ENCODE measurements at places on chromosomes 1 and 21. TPM values are rescaled to one million over a fixed set of nuclear protein-coding genes. Genes with fewer than 3 reads are reported as not detected.
A peak's percentile ranks its signal among the peaks of the same experiment; 100 is the strongest.

GJA8 gene
- total RNA-seq: not detected

DNA sequence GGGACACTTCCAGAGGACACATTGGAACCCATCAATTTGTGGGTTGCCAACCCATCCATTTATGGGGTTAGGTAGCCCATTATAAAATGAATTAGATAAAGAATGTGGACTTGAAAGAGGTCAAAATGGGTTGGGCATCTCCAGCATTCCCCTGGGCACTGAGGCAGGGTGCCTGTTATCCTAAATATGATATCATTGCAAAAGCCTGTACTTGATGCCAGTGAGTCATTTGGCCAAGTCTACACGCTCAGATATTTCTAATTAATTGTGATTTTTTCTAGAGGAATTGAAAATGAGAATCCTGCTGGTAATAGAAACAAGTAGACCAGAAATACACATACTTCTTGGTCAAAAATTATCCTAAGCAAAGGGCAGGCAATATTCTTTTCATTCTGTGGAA is 21.9 kb upstream of the NBL1 start:
- peaks cover 5% of the 10 kb centered on the region for H3K4me1 ChIP-seq
- H3K36me3 ChIP-seq: peaks cover 47% of the 10 kb centered on the region
- no peak for DNase-seq
- no peak overlapping the region for H3K4me3 ChIP-seq
- H3K27me3 ChIP-seq: no peaks in the 10 kb centered on the region

DNA sequence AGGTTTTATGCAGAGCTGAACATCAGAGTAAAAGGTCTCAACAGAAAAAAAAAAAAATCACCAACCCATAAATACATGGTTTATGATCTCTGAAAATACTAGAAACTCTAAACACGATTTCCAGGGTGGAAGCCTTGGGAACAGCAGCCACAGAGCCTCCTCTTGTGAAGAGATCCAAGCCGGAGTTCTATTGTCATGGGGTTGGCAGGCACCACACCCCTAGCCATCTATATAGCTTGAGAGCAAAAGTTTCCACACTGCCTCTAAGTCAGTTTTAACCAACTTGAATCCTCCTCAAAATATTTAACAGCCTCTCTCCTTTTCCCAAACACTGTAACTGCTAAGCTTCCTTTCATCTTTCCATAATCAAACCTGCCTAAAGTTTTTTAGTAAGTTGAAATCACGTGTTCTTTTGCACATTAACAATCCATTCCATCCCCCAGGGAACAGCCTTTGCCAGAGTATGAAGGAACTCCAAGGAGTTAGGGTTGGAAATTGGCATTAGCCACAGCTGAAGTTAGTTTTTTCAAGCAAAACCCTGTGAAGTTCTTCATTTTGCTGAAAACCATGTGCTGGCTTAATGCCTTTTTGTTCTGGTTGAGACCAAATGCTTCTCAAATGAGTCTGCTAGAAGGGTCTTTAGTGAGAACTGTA is 13.8 kb upstream of the SEC16B start:
- no peaks in the 10 kb centered on the region for H3K36me3 ChIP-seq
- no peaks in the 10 kb centered on the region for H3K27me3 ChIP-seq
- peak overlapping the region; percentile 5 for H3K4me3 ChIP-seq
- no peak for DNase-seq

DNA sequence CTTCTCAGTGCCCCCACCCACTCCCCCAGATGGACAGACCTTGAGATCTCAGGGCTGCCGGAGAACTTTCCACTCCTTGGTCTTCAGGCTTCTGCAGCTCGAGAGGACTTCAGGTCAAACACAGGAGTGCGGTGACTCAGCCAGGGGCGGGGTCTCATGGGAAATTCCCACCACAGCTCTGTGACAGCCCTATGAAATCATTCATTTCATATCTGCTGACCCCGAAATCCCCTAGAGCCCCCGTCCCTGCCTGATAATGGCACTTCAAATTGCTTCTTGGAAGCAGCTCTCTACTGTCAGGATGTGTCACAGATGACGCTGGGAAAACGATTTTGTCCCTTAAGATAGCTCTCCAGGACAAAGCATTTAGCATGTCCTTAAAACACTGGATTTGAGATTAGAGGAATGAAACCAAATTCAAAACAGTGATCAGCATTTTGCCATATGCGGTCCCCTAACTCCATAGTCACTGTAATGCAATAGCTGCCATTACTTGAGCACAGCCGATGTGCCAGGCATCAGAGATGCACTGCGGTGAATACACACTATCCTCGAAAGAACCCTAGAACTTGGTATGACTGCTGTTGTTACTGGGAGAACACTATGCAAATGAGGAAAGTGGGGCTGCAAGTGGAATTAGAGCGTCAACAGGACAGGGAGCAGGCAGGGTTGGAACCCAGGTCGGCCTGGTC is at the start of gene TNFRSF9:
Gene TNFRSF9 (minus strand): TSS at position 95 of the 692 bp plus-strand sequence. CDS start 845 bp downstream, outside the sequence.
- H3K4me1 ChIP-seq: peaks cover 5% of the 10 kb centered on the region
- H3K27me3 ChIP-seq: peaks cover 35% of the 10 kb centered on the region
- no peaks in the 10 kb centered on the region for H3K36me3 ChIP-seq
- no peak for DNase-seq
- H3K27ac ChIP-seq: no peak within 1 kb of the TSS

DNA sequence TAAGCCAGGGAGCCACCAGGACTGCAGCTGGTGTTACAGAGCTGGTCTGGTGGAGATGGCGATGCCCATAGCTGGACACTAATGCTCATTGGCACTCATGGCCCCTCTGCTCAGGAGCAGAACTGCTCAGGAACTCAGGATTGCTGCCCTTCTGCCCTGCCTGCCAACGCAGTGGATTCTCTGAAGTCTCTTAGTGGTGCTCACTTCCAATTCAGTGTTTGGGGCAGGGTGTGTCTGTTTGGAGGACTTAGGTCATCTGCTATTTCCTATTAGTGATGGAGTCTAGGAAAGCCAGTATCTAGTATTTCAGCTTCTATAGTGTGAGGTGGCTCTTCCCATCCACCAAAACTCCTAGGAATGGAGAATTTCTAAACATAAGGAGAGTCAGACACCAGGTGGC is 29.1 kb downstream of the S100A10 start:
- H3K36me3 ChIP-seq: no peaks in the 10 kb centered on the region
- no peak overlapping the region for H3K27ac ChIP-seq
- no peaks in the 10 kb centered on the region for H3K4me1 ChIP-seq
- peaks cover 8% of the 10 kb centered on the region for H3K27me3 ChIP-seq

DNA sequence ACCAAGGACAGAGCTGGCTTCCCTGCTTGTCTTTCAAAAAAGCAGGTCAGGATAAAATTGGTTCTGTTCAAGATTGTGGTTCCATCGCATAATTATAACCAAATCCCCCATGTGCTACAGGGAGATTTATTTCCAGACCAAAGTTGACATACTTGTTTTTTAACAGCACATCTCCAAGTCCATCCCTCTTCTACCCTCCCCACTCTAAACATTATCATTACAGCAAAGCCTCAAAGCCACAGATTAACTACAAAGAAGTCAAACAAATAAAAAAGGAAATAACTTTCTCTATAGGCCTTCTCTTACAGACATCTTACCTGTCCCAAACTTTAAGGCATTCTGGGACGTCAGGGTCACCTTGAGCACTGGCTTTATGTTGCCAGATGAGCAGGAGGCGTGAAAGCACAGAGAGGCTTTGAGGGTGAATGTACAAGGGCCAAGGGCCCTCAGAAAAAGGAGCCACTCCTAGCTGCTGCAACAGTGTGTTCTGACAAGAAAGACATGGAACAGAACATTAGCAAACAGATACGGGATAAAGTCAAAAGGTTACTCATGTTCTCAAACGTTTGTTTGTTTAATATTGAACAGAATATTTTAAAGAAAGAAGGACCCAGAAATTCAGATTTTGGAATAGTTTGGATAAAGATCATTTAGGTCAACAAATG is 31.2 kb downstream of the UBR4 start:
- no peaks in the 10 kb centered on the region for H3K4me1 ChIP-seq
- no peak overlapping the region for H3K4me3 ChIP-seq
- peaks cover 31% of the 10 kb centered on the region for H3K36me3 ChIP-seq
- H3K27ac ChIP-seq: no peak overlapping the region
- no peak for DNase-seq

DPH2 gene
- 62.9 TPM for total RNA-seq

DNAJC16 gene
- 23.2 TPM for total RNA-seq

Data from psoas muscle (tissue), 8 donors.